T47D (cell line): ENCODE measurements at places on chromosomes 11 and 22.

- no peak for DNase-seq
Measured at GRCh38 chr22:29992341-29993275, 87.7 kb upstream of the HORMAD2 start.

- DNase-seq = no peak
Measured at GRCh38 chr11:132982772-132983640, 549.3 kb downstream of the OPCML start.

- DNase-seq = no peak
Measured at GRCh38 chr11:118677977-118678376, 1.5 kb downstream of the TREH start.

- DNase-seq = no peak
Measured at GRCh38 chr22:26103023-26103422, 66.2 kb upstream of the SEZ6L start.

DNA sequence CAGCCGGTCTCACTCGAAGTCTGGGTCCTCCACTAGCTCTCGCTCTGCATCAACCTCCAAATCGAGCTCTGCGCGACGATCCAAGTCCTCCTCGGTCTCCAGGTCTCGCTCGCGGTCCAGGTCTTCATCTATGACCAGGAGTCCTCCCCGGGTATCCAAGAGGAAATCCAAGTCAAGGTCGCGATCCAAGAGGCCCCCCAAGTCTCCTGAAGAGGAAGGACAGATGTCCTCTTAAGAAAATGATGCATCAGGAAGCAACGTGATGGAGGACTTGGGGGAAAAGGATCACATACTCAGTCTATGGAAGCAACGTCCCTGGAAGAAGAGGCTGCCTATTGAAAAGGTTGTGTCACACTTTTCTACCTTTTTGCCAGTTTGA lies 1.1 kb downstream of the SRSF8 start:
- DNase-seq = no peak

DNA sequence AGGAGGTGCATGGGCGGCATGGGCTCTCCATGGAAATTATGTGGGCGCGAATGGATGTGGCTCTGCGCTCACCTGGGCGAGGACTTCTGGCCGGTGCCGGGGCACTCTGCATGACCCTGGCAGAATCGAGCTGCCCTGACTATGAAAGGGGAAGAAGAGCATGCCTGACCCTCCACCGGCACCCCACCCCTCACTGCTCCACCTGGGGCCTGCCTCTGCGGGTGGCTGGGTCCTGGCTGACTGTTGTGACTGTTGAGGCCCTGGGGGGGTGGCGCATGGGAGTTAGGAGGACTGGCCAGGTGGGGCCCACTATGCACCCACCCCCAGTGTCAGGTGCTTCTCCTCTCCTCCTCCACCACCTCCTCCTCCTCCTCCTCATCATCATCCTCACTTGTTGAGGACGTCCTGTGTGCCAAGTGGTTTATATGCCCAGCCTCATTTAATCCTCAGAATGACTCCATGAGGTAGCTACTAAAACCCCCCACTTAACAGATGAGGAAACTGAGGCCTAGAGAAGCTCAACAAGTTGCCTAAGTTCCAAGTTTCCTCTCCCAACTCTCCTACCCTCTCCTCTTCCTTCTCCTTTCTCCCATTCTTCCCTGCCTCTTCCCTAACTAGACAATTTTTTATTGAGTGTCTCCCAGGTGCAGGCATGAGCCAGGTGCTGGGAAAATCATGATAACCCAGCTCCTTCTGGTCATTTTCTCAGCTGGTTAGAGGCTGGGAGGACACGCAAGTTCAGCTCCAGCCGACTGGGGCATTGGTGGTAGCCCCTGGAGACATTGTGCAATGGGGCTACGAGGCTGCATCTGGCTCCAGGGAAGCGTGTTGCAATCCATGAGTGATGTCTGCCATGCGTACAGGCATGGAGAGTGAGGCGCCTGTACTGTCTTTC lies 2.3 kb downstream of the MYEOV start:
- no peak for DNase-seq

GRCh38 chr11:57310091-57310490 lies 14.7 kb downstream of the TNKS1BP1 start:
- no peak for DNase-seq

DNA sequence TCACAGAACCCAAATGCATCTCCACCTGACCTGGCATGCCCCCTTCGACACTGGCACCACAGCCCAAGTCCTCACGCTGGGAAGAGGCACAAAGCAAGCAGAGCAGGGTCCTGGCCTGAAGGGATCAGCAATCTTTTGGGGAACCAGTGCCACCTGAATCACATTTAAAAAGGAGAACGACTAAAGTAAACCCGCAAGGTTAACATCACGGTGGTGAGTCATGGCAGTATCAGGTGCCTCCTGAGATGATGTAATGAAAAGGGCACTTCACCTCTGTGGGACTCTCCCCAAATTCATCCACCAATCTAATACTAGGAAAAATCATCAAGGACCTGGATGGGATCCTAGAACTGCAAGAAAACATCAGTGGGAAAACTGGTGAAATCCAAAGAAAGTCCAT lies 44.9 kb downstream of the PACSIN2 start:
- no peak for DNase-seq

DNA sequence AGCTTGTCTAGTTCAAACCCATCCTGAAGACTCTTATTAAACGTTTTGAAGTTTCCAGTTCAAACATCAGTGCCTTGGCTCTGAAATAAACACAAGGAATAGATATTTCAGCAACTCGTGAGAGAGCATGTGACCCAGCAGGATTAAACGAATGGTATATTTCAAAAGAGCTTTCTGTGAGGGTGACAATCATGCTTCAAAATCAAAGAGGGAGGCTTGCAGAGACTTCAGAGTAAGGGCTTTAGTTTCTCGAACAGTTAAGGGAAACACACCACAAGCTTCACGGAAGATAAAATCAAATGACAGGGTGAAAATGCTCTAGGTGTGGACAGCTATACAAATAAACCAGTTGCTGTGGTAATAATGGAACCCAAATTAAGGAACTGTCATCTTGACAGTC lies 1.4 kb downstream of the HPS4 start:
- DNase-seq = no peak

- no peak for DNase-seq
Measured at GRCh38 chr22:24517446-24517845, 22.3 kb downstream of the UPB1 start.

DNA sequence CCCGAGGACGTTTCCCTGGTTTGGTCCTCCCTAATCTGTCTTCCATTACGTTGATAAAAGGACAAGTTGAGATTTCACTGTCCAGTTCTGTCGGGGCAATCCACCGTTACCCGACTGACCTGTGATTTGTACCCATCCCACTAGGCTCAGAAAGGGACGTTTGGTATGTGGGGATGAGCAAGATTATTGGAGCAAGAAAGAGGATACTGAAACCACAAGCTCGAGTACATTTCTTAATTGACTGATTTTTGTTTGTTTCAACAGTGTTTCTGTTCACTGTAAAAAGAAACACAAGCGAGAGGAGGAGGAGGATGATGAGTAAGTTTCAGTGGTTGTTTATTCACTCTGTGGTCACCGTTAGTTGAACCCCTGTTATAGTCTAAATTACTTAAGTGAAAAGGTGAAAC lies 969 bp downstream of the CCDC117 start:
- no peak for DNase-seq

- no peak for DNase-seq
Measured at GRCh38 chr22:36806835-36807234, 10.0 kb downstream of the PVALB start.

- DNase-seq = no peak
Measured at GRCh38 chr11:119363081-119363850, 16.8 kb upstream of the MFRP start.

DNA sequence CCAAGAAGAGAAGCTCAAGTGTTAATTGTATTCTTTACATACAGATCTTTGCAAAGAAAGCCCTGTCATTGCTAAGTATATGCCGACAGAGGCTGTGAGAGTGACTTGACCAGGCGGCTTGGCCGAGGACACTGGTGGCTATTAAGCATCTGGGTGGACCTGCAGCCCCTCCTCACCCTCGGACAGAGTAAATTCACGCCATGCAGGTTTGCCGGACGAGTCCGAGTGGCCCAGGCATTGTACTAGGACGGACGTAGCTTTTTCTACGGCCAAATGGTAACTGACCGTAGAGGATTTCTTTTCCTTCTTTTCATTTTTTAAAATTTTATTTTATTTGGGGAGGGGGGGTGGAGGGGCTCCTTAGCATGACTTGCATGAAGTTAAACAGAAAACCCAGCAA lies 47.0 kb downstream of the KCNC1 start:
- no peak for DNase-seq

DNA sequence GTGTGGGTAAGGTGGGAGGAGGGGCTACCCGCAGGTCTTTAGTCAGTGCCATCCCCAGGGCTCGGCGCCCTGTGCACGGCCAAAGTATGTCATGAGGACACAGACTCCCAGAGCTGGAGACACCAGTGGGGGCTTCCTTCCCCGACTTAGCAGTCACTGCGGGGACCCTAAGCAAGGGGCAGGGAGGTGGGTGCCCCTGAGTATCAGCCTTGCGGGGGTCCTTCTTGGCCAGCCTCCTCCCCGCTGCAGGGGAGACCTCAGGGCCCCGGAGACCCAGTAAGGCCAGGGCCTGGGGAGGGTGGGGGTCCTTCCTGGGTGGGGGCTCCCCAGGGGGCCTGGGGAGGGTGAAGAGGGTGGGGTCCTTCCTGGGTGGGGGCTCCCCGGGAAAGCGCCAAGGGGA lies 673.8 kb downstream of the BRD1 start:
- no peak for DNase-seq

- DNase-seq = no peak
Measured at GRCh38 chr22:37607935-37608476, 628 bp upstream of the GGA1 start.

- no peak for DNase-seq
Measured at GRCh38 chr11:94106716-94107115, 21.9 kb upstream of the PANX1 start.

DNA sequence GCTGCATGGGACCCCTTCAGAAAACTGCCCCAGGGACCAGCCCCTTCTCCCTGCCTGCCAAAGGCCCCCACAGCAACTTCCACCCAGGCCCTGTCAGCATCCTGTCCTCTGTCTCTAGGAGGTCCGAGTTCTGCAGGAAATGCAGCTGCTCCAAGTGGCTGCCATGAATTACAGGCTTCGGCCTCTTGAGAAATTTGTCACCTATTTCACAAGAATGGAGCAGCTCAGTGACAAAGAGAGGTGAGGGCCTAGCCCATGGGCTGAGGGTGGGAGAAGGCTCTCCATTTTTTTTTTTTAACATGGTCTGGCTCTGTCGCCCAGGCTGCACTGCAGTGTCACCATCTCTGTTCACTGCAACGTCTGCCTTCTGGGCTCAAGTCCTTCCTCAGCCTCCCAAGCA lies 7.3 kb downstream of the RGL4 start:
- DNase-seq = no peak

- DNase-seq = no peak
Measured at GRCh38 chr11:2886191-2886894, 768 bp upstream of the CDKN1C start.

DNA sequence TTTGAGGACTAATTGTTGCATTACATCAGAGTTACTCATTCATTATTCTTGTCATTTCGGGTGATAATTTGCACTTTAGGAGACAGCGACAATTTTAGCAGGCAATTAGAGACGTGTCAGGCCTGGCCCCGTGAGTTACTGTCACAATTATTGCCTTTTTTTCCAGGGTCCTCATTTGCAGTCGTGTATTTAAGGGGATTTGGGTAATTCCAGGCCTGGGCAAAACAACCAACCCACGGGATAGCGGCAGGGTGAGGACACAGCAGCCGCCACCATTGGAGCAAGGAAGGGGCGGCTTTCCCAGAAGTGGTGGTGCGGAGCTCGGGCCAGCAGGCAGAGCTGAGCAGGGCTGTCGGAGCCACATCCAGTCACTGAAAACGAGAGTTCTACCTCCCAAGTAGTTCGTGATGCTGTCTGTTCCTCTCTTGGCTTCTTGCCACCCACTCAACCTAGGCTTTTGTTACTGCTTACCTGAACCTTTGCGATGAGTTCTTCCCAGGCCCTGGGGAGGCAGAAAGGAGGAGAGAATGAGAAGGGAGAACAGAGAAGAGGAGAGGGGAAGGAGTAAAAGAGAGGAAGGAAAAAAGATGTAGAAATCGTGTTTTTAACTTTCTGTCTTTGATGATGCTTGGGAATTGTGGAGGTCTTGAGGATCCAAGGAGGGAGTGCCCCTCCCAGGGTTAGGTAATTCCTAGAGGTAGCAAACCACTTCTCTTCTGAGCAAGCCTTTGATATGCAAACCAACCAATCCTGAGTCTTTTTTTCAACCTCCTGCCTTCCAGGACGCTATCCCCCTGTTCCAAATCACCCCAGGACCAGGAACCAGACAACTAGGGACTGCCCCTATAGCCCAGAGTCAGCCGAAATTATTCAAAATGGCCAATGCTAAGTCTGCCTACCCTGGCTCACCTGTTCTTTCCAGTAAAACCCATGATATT lies 236.1 kb downstream of the MIAT start:
- DNase-seq = no peak
